ENCODE measurements at places on chromosomes 6 and 20.

GRCh38 chr20:64136004-64136710 is 28.1 kb upstream of the MYT1 start:
- DNase-seq = no peak

DNA sequence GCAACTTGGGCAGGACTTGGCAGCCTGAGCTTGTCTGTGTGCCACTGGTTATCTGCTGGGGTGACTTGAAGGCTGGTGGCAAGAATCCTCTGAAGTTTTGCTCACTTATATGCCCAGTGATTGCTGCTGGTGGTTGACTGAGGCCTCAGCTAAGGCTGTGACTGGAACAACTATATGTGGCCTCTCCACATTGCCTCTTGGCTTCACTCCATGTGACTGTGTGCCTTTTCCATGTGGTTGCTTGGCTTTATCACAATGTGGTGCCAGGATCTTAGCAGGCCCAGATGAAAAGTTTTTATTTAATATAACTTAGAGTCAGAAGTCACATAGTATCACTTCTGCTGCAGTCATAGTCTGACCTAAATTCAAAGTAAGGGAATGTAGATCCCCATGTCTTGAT is 104.5 kb downstream of the ADAT2 start:
- no peak for DNase-seq

DNA sequence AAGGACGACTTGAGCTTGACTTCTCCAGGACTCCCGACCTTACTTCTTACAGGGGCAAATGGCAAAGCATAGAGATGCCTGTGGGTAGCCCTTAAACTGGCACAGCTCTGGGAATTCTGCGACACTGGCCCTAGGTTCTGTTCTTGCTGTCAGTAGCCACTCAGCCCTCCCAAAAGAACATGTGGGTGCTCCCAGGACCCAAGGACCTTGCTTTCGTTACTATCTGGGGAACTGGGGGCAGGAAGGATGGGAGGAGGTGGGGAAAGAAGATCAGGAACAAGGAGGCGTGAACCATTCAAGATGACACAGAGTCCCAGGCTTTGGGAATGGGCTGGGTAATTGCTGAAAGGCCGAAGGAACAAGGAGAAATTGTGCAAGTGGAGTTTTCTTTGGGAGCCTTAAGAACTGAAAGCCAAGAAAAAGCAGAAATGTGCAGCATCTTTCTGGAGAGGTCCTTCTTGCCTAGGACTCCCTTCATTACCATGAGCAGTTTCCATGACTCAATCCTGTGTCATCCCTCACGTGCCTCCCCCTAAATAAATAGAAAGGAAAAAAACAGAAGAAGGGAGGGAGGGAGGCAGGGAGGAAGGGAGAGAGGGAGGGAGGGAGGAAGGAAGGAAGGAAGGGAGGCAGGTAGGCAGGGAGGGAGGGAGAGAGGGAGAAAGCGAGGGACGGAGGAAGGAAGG is 284.6 kb upstream of the FOXQ1 start:
- no peak for DNase-seq

DNA sequence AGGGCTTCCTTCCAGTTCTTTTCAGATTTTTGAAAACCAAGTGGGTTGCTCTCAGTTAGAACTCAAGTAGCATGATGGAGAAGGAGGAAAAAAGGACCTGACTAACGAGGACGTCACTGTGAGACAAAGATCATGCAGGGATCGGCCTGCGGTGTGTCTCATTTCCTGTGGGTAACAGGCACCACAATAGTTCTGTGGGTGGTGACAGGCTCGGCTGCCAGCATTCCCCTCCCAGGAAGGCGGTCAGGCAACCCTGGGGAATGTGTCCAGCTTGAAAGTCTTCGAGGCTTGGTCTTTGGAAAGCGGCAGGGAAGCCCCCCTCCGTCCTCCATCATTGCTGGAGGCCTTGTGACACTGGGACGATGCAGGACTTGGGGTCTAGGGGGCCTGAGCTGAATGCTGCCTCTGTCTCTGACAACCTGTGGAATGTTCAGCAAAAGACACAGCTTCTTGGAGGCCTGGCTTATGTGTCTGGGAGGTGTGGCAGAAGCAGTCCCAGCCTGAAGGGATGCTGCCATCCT is 121.0 kb downstream of the BCAS1 start:
- peak; percentile 42 for DNase-seq

DNA sequence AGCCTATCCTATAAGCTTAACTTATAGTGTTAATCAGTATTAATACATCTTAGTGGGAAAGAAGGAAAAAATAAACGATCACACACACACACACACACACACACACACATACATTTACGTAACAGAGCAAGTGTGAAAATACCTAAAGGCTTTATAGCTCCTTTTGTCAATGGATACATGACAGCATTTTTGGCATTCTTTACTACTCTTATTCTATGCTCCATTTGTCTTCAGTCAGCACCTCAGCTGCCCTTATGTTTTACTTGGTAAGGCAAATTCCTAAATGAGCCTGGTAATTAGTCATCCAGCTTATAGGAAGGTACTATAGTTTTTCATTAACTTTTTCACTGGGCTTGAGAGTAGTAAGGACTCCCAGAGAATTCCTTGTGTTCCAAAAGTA is 25.1 kb upstream of the SLC17A3 start:
- no peak for DNase-seq

DNA sequence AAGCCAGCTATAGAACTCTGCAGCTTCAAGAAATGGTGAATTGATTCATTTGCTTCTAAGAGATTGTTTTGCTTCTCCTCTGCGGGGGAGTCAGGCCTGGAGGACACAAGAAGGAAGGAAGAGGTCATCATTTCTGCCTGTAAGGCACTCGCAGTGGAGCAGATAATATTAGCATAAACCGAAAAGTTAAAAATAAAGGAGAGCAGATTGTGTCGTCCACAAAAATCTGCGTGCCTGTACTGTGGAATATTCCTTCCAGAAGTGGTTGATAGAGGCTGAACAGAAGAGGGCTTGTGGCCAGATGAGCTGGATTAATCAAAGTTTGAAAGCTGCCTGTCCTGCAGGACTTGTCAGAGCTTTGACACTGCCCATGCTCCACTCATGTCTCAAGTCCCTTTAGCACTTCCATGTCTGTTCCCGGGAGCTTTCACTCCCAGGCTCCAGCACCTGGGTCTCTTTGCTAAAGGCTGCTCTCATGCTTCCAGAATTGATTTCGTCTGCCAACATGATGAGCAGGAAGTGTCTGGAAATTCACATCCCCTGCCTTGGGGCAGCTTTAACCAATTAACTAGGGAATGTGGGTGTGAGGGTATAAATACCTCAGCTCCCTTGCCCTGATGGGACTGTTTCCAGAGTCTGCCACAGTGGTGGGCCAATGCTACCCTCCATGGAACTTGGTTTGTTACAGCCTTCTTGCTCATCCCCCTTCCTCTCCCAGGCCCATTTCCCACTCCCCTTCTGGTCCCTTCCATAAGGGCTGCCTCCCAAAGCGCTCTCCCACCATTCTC is 65.1 kb upstream of the STX16 start:
- no peak for DNase-seq

- DNase-seq = no peak
Measured at GRCh38 chr6:163127587-163127986, 286.9 kb upstream of the QKI start.

GRCh38 chr6:99416892-99417767 is 8.0 kb downstream of the PNISR start:
- DNase-seq = no peak

- DNase-seq = no peak
Measured at GRCh38 chr6:37535428-37535758, 35.7 kb upstream of the CCDC167 start.

DNA sequence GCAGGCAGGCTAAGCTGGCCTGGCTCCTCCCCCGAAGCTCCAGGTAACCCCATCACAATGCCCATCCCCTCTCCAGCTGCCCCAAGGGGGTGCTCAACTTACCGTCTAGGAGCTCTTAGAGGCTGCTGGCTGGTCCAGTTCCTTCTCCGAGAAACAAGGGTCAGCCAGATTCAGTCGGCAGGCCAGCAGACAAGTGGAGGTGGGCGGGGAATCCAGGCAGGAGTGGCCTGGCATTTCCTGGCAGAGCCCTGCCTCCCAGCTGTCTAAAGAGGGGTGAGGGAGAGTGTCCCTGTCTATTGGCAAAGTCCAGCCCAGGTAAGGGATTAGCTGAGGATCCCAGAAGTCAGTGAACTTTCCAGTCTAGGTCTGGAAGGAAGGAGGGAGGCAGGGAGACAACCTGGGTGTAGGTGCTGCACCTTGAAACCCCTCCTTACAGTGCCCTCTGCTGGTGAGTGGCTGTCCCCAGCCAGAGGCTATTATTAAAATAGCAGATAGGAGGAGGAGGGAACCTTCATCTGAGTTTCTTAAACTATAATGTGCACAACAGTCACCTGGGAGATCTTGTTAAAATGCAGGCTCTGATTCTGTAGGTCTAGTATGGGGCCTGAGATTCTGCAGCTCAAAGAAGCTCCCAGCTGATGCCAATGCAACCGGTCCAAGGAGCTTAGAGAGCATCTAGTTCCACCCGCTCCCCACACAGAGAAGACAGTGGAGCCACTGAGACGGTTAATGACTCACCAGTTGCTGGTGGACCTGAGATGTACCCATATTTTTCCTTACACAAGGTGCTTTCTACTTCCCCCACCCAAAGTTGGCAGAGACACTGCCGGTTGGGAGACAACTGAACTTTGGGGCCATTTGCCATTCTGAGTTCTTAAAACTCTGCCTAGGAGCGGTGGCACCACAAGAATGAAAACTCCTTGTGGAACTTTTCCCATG is at the start of gene UNC5CL:
UNC5CL (minus strand) TSS at position 162 of the 939 bp plus-strand sequence. CDS start 4,147 bp downstream, outside the sequence.
- peak; percentile 67 for DNase-seq

DNA sequence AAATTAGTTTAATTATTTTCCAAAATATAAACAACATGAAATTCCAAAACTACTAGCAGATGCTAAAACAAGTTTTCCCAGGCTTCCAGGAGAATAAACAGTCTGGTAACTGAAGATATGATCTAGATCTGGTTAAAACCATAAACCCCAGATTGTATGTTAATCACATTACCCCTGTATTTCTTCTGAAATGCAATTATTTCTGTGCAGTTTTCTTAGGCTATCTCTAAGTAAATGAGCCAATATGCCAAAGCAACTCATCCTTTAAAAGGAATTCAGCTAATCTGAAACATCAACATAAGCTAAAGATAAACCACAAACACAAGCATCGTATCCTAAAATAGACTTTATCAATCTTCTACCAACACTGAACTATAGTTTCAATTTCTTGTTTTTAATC is 44.6 kb upstream of the SENP6 start:
- DNase-seq = no peak
